Chondrocyte (in vitro differentiated cells): ENCODE measurements at places on chromosomes 3 and 15.

GRCh38 chr3:135538123-135538522 lies 427.4 kb upstream of the PPP2R3A start:
- no peak for DNase-seq
- H3K4me3 ChIP-seq, result no peak overlapping the region
- no peaks in the 10 kb centered on the region for H3K4me1 ChIP-seq
- H3K27ac ChIP-seq, result no peak overlapping the region
- no peaks in the 10 kb centered on the region for H3K36me3 ChIP-seq

DNA sequence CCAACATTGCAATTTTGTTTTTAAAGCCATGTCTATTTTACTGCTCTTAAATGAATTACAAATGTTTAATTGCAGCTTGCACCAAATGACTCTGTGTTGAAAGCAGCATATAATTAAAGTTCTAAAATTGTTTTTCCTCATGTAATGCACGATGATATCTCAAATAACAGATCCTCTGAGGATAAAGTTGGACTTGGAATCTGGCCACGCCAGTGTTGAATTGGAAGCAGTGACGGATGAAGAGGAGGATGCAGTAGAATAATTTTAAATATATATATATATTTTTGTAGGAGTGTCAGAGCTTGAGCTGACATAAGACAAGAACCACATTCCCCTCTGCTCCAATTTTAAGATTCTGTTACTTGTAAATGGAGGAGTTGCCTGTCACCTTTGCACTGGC lies 406.6 kb upstream of the DPPA4 start:
- peaks cover 2% of the 10 kb centered on the region for H3K27me3 ChIP-seq
- no peak overlapping the region for H3K27ac ChIP-seq
- peaks cover 3% of the 10 kb centered on the region for H3K4me1 ChIP-seq

DNA sequence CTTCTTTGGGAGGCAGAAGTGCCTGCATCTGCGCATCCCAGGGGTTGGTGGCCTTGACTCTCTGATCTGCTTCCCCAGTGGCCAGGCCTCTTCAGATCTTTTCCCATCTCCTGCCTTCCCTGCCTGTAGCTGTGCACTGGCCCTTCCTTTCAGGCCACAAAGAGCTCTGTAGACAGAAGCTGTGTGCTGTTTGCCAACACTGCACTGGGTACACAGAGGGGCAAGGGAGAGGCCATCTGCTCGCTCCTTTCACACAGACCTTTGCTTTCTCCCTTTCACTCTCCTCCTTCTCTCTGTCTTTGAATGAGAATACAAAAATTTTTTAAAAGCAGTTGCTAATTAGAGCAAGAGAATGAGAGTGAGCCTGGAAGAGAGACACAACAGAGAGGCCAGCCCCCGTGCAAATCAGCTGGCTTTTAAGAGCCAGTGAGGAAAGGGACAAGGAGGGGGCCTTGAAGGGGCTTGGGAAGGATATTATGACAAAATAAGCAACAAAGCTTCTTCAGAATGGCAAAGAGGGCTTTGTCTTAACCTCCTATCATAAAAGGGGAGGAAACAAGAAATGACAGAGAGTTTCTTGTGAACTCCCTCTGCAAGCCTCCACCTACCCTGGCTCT lies 170.9 kb downstream of the EPHB1 start:
- peaks cover 1% of the 10 kb centered on the region for H3K36me3 ChIP-seq
- no peak for DNase-seq
- no peaks in the 10 kb centered on the region for H3K4me1 ChIP-seq
- H3K27ac ChIP-seq, result no peak overlapping the region
- H3K27me3 ChIP-seq, result peaks cover 2% of the 10 kb centered on the region

DNA sequence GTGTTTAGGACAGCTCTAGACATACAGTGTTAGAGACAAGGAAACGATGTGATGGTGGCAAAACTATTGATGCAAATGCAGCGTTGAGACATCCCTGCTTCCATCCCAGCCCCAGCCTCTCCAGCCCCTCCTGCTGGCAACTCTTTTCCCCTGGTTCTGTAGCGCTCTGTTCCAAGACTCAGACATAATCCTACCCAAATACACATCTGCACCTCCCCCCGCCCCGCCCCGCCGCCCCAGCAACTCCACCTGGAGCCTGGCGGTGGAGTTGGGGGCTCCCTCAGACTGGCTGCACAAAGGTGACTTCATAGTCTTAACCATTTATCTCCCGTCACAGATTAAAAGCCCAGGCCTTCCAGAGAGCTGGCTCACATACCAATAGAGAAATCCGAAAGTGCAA lies 7.2 kb upstream of the SEC22A start:
- H3K4me3 ChIP-seq, result no peak overlapping the region
- no peak overlapping the region for H3K27ac ChIP-seq
- H3K36me3 ChIP-seq, result peaks cover 4% of the 10 kb centered on the region
- H3K27me3 ChIP-seq, result no peaks in the 10 kb centered on the region
- DNase-seq, result no peak

- no peaks in the 10 kb centered on the region for H3K27me3 ChIP-seq
- no peak for DNase-seq
- H3K4me3 ChIP-seq, result no peak overlapping the region
- H3K36me3 ChIP-seq, result no peaks in the 10 kb centered on the region
Measured at GRCh38 chr3:15820911-15821310, 23.1 kb upstream of the ANKRD28 start.

GRCh38 chr3:185728630-185729336 lies 96.1 kb downstream of the IGF2BP2 start:
- H3K4me1 ChIP-seq, result peaks cover 91% of the 10 kb centered on the region
- DNase-seq, result no peak
- peak overlapping the region; percentile 31 for H3K4me3 ChIP-seq
- no peaks in the 10 kb centered on the region for H3K36me3 ChIP-seq
- peak overlapping the region; percentile 95 for H3K27ac ChIP-seq

GRCh38 chr15:65923264-65923663 lies 54.0 kb downstream of the RAB11A start:
- H3K36me3 ChIP-seq, result peaks cover 2% of the 10 kb centered on the region
- H3K27me3 ChIP-seq, result no peaks in the 10 kb centered on the region
- no peak overlapping the region for H3K27ac ChIP-seq

- DNase-seq, result no peak
- H3K4me3 ChIP-seq, result no peak overlapping the region
- H3K36me3 ChIP-seq, result peaks cover 3% of the 10 kb centered on the region
- H3K27me3 ChIP-seq, result no peaks in the 10 kb centered on the region
- H3K4me1 ChIP-seq, result peaks cover 68% of the 10 kb centered on the region
Measured at GRCh38 chr15:32873284-32874114, 155.7 kb downstream of the GREM1 start.

GRCh38 chr3:24258727-24259600 lies 235.7 kb downstream of the THRB start:
- H3K4me1 ChIP-seq, result peaks cover 5% of the 10 kb centered on the region
- H3K27ac ChIP-seq, result no peak overlapping the region
- H3K4me3 ChIP-seq, result no peak overlapping the region
- H3K36me3 ChIP-seq, result peaks cover 2% of the 10 kb centered on the region
- no peak for DNase-seq
- H3K27me3 ChIP-seq, result peaks cover 2% of the 10 kb centered on the region

DNA sequence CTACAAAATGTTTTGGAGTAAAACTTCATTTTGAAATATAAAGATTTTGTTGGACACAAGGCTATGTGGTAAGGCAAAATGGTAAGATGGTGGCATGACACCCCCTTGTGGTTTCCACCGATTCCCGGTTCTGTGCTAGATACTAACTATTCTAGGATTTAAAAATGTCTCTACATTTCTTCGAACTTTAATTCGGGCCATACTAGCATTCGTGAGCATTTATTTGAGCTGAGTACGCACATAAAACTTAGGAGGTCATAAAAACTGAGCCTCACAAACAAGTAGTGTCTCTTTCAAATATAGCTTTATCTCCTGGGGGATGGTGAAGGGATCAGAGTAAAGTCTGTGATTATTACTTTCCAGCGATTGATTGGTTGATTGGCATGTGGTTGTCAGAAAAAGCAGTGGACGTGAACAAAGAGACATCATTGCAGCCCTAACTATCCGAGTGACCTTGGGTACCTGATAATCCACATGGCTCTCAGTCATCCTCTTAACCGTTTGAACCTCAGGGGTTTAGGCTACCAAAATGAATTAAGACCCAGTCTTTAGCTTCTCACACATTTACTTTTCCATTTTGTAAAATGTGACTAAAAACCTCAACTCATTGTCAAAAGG lies 1.1 kb upstream of the ZNF639 start:
- peaks cover 30% of the 10 kb centered on the region for H3K4me1 ChIP-seq
- no peaks in the 10 kb centered on the region for H3K36me3 ChIP-seq
- no peaks in the 10 kb centered on the region for H3K27me3 ChIP-seq

DNA sequence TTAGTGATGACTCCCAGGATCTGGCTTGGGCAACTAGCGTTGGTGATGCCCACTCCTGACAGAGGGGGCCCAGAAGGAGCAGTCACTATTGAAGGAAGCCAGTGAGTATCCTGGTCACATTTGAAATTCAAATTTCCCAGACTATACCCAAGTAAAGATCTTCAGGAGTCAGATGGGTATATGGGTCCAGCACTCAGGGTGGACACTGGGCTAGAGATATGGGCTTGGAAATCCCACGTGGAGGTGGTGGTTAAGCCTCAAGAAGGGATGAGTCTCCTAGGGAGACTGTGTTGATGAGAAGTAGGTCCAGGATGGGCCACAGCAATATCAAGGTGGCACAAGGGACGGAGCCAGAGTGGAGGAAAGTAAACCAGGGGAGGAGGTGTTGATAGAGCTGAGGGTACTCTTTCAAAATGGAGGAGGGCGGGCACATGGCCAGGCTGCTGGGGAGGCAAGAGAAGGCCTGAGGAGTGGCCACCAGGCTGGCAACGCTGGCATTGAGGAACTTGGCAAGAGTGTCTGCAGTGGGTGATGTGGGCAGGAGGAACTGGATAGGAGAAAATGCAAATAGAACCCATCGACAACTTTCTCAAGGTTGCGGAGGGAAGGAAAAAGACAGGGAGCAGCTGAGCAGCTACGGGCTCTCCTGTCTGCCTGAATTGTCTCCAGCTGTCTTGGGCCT lies 3.7 kb upstream of the SLCO2A1 start:
- DNase-seq, result no peak
- H3K4me3 ChIP-seq, result no peak overlapping the region
- peaks cover 6% of the 10 kb centered on the region for H3K4me1 ChIP-seq
- peaks cover 5% of the 10 kb centered on the region for H3K27me3 ChIP-seq
- H3K36me3 ChIP-seq, result no peaks in the 10 kb centered on the region
- H3K27ac ChIP-seq, result no peak overlapping the region

GRCh38 chr15:75125935-75126334 lies 75.7 kb upstream of the C15orf39 start:
- no peak overlapping the region for H3K27ac ChIP-seq
- peaks cover 1% of the 10 kb centered on the region for H3K36me3 ChIP-seq
- no peaks in the 10 kb centered on the region for H3K27me3 ChIP-seq

GRCh38 chr15:79002581-79002980 lies 57.7 kb upstream of the CTSH start:
- H3K27me3 ChIP-seq, result no peaks in the 10 kb centered on the region
- H3K4me3 ChIP-seq, result no peak overlapping the region
- peaks cover 24% of the 10 kb centered on the region for H3K4me1 ChIP-seq
- no peak overlapping the region for H3K27ac ChIP-seq
- no peaks in the 10 kb centered on the region for H3K36me3 ChIP-seq

DNA sequence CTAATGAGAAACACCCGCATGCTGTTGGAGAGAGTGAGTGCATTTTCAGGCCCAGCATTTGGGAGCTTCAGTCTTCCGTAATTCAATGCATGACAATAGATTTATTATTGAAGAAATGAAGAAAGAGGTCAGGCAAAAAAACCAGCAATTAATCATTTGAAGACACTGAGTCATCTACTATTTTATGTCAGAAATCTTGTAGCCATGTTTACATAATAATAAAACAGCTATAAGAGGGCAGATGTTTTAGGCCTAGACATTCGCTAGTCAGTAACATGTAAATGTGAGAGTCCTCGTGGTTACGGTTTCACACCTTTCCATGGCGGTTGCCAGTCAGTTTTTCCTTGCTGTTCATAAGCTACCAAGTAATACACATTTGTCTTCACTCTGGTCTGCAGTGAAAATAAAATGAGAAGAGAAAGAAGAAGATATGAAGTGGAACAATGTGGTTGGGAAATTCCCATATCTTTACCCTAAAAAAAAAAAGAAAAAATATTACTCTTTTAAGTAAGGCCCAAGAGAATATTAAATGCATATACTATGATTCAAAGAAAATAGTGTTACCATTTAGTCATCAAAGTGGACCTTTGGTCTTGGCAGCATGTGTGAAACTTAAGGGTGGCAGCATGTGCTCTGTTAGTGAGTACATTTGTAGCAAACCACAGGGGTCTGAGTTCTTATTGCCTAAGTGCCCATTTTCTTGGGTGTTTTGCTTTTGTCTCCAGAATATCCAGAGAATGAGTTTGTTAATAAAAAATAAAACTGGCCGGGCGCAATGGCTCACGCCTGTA lies 140.5 kb upstream of the TBL1XR1 start:
- H3K27me3 ChIP-seq, result no peaks in the 10 kb centered on the region
- DNase-seq, result no peak
- H3K36me3 ChIP-seq, result no peaks in the 10 kb centered on the region
- H3K4me1 ChIP-seq, result peaks cover 88% of the 10 kb centered on the region

GRCh38 chr3:126259411-126260391 lies 79.3 kb upstream of the ALDH1L1 start:
- no peak overlapping the region for H3K4me3 ChIP-seq
- no peak for DNase-seq
- H3K27me3 ChIP-seq, result no peaks in the 10 kb centered on the region
- peaks cover 6% of the 10 kb centered on the region for H3K4me1 ChIP-seq

GRCh38 chr3:15086699-15087098 lies 12.2 kb downstream of the RBSN start:
- DNase-seq, result no peak
- H3K4me1 ChIP-seq, result no peaks in the 10 kb centered on the region
- H3K4me3 ChIP-seq, result no peak overlapping the region
- peaks cover 36% of the 10 kb centered on the region for H3K36me3 ChIP-seq

DNA sequence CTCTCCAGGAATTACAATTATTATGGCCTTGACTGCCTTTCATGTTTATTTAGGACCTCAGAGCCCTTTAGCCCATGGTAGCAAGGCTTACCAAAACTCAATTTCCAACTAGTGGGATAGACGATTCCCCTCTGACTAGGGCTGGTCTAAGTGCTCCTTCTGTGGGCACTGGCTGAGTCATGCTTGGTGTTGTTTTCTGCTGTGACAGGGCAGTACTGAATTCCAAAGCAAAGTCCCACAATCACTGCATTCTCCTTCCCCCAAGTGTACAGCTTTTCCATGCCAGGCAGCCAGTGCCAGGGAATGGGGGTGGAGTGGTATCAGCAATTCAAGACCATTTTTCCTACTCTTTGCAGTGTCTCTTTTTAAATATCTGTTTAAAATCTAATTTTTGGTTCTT lies 509.0 kb upstream of the NECTIN3 start:
- no peak for DNase-seq
- H3K4me3 ChIP-seq, result no peak overlapping the region
- H3K27ac ChIP-seq, result no peak overlapping the region
- peaks cover 13% of the 10 kb centered on the region for H3K4me1 ChIP-seq
- H3K27me3 ChIP-seq, result no peaks in the 10 kb centered on the region

DNA sequence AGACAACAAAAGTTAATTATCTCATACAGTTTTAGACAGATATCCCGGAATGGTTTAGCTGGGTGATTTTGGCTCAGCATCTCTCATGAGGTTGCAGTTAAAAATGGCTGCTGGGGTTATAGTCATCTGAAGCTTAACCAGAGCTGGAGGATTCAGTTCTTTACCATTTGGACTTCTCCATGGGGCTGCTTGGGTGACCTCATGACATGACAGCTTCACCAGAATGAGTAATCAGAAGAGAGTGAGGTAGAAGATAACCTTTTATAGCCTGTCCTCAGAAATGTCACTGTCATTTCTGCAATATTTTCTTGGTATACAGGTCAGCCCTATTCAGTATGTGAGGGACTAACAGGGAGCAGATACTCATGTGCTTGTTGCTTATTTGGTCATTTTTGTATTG lies 30.9 kb downstream of the TFG start:
- no peak overlapping the region for H3K4me3 ChIP-seq
- H3K36me3 ChIP-seq, result peaks cover 28% of the 10 kb centered on the region
- no peak overlapping the region for H3K27ac ChIP-seq
- no peak for DNase-seq
